ENCODE measurements at places on chromosomes 7 and 10.

- DNase-seq, result peak; percentile 72
Measured at GRCh38 chr7:101952355-101953247, 135.2 kb downstream of the CUX1 start.

DNA sequence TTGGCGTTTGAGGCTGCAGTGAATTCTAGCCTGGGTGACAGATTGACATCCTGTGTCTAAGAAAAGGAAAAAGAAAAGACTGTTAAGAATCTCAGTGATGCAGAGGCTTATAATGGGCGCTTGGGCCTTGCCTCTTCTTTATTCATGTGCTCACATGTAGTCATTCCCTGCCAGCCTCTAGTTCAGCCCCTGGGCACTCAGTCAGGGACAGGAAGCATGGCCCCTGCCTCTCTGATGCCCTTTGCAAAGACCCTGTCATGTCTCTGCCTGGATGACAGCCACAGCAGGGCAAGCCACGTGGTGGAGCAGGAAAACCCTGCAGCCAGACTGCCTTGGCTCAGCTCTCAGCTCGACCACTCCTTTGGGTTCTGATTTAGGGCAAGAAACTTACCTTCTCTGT is 368.9 kb downstream of the RPS24 start:
- no peak for DNase-seq

GRCh38 chr10:51683031-51683691 is 16.2 kb downstream of the CSTF2T start:
- peak; percentile 16 for DNase-seq

DNA sequence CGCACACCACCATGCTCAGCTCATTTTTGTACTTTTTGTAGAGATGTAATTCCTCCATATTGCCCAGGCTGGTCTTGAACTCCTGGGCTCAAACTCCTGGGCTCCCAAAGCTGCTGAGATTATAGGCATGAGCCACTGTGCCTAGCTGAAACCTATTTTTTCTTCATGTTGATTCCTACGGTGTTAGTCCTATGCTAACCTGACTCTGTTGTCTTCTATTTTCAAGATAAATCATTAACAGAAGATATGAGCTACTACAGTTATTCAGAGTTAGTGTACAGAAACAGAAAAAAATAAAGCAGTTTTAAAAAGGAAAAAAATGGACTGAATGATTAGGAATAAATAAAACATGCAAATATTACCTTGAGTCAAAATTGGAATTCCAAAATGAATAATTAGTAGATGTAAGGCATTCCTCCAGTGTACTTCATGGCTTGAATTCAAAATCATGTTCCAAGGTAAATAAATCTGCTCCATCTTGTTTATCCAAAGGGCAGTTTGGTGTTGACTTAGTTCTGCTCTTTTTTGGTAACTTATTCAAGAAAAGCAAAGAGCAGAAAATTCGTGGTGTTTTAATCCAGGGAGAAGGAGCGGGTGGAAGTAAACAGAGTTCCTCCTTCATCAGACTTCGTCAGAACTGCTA is 185.8 kb downstream of the CACNB2 start:
- DNase-seq, result peak; percentile 72

GRCh38 chr10:70685455-70685911 is 13.2 kb downstream of the ADAMTS14 start:
- DNase-seq, result no peak

- DNase-seq, result no peak
Measured at GRCh38 chr7:30281791-30282190, 2.6 kb upstream of the ZNRF2 start.

DNA sequence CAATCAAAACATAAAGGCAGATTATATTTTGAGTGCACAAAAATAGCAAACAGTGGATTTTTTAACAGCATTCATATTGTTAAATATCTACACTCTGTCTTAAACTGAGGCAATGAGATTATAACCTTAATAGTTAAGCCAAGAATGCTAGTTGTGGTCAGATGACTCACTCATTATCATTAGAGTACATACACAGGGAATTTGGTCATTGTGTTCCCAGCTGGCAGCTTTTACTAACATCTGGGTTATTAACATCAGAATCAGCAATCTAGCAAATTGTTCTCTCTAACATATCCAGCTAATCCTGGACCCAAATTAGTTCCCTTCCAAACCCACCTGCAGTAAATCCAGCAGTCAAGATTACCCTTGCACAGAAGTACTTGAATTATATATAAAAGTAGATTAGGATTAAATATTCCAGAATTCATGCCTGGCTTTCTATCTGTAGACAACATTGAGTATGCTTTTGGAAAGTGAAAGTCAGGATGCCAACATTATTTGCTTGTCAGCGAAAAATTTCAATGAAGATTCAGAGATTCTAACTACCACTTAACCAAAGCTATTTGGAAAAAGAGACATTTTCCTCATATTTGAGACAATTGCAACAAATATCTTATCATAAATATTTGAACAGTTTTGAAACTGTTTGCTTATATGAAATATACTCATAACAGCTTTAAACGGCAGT is 1035.6 kb upstream of the PHF14 start:
- peak; percentile 84 for DNase-seq

DNA sequence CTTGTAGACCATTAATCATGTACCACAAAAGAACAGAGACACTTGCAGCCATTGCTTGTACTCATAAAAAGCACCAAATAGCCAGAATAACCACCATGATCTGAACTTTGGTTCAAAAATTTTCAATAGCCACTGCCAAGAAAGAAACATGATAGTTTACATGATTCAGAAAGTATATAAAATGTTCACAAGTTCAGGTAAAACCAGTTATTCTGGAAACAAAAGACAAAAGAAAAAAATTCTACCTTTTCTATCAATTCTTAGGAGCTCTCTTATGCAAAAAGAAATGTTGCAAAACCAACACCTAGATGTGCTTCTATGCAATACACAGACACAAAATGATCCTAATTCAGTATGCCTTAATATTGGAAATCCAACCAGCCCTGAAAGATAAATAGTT is 108.7 kb downstream of the PCLO start:
- no peak for DNase-seq

DNA sequence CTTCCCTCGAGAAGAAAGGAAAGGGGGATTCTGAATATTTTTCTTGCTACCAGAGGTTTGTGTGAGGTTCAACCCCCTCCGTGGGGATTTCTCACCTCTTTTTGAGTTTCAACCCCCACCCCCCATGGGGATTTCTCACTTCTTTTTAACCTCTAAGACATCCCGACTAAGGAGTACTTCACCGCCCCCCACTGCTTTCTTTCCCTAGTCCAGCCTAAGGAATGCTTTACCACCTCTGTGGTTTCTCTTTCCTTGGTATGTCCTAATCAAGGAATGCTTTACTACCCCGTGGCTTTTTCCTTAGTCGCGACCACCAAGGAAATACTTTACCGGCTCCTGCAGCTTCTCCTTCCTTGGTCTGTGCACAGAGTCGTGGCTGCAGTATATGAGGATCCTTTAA is 149.4 kb downstream of the LYZL1 start:
- no peak for DNase-seq

DNA sequence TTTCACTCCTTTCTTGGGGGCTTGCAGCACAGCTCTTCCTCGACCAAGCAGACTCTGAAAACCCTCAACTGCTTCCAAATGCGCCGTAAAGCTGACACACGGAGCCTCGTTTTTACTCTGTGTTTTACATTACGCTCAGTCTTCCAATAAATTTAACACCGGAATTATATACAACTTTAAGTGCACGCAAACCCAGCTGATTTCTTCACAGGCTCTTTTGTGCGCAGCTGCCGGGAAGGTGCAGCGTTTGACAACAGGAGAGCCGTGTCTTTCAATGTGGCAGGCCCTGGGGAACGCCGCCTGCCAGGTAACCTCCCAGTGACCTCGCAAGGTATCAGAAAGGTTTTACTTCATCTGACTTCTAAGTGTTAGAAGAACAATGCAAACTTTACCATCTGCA is 35.0 kb downstream of the GFRA1 start:
- no peak for DNase-seq

GRCh38 chr7:145431834-145432233 is 596.0 kb upstream of the TPK1 start:
- no peak for DNase-seq
